Activated naive CD8-positive, alpha-beta T cell treated with anti-CD3 and anti-CD28 coated beads, Interleukin-2, amount 10 ng/mL, durations not matched to agents 7 days and 5 days (primary cell): ENCODE measurements at places on chromosomes 4 and X. TPM values are rescaled to one million over a fixed set of nuclear protein-coding genes. Genes with fewer than 3 reads are reported as not detected.

The SLC25A53 gene
- 13.9 TPM for total RNA-seq

The PLXNB3 gene
- total RNA-seq = 2.1 TPM

DNA sequence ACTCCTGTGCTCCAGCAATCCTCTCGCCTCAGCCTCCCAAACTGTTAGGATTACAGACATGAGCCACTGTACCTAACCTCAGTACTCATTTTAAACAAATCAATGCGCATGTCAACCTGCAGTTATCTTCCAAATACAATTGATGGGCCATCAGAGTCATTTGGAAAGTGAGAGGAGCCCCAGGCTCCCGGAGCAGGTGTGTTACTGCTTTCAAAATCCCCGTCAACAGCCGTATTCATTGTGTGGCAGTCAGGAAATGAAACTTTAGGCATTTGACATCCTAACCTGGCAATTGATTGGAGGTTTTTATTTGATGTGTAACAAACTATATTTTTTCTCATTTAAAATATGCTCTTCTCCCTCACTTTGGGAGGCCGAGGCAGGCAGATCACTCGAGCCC, 623.6 kb upstream of the TENM3 start:
- no peaks in the 10 kb centered on the region for H3K27me3 ChIP-seq
- no peak overlapping the region for H3K27ac ChIP-seq
- no peak for DNase-seq
- H3K4me1 ChIP-seq = no peaks in the 10 kb centered on the region
- H3K4me3 ChIP-seq = no peak overlapping the region

DNA sequence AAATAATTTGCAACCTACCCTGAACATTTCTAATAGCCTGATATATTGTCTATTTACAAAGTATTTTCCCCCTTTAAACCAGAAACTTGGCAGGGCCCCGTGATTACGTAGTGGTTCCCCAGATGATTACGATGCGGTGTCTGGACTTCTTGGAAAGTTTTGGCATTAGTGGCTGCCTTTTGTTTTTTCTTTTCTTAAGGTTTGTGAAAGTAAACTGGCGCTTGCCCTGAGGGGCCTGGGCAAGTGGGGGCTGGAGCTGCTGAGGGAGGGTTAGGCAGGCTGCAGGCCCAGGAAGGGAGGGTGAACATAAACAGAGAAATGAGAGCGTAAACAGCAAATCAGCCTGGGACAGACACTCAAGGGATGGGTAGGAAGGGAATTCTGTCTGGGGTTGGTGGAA, 123.6 kb upstream of the MSX1 start:
- no peaks in the 10 kb centered on the region for H3K4me1 ChIP-seq
- no peaks in the 10 kb centered on the region for H3K36me3 ChIP-seq
- DNase-seq = no peak
- no peaks in the 10 kb centered on the region for H3K27me3 ChIP-seq
- H3K27ac ChIP-seq = no peak overlapping the region
- no peak overlapping the region for H3K4me3 ChIP-seq

DNA sequence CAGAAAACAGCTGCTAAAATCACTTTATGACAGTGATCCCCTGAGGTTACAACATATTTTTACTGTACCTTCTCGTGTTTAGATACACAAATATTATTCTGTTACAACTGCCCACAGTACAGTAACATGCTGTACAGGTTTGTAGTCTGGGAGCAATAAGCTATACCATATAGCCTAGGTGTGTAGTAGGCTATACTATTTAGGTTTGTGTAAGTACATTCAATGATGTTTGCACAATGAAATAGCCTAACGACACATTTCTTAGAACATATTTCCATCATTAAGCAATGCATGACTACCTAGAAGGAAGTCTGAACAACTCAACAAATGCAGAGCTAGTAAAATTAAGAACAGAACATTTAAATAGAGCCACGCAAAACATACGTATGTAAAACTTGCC, 112.7 kb downstream of the ZAR1 start:
- H3K27me3 ChIP-seq = no peaks in the 10 kb centered on the region
- H3K36me3 ChIP-seq = peaks cover 18% of the 10 kb centered on the region
- H3K27ac ChIP-seq = no peak overlapping the region
- no peak for DNase-seq
- no peak overlapping the region for H3K4me3 ChIP-seq

DNA sequence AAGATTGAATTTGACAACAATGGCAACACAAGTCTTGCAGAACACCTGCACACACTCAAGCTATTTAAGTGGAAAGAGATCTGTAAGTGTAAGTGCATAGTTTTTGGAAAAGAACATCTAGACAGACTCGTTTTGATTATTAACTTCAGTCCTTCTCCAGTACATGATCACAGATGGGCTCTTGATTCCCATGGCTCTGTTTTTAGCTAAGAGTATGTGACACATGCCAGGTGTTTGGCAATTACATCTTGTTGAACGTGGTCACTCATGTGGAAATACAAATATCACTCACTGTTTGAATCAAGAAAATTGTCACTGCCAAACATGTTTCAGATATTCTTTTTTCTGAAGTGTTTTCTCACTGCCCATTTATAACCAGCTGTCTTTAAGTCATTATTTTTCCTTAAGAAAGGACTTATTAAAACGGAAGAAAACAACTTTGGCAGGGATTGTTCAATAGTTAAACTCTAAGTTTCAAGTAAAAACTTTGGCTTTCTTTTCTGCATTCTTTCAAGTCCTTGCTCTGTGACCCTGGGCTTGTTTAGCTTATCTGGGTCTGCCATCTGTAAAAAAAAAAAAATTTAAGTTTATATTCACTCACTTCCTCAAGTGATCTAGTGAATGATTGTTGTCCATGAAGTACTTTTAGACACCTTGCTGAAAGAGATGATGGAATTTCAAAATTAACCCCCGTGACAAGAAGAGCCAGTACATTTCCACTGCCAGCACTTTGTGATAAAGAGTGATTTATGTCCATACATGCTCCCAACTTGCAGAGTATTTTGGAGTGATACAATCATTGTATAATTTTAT, 125.4 kb downstream of the ATXN3L start:
- no peak overlapping the region for H3K27ac ChIP-seq
- H3K36me3 ChIP-seq = no peaks in the 10 kb centered on the region
- H3K4me3 ChIP-seq = no peak overlapping the region
- H3K27me3 ChIP-seq = no peaks in the 10 kb centered on the region
- DNase-seq = no peak

DNA sequence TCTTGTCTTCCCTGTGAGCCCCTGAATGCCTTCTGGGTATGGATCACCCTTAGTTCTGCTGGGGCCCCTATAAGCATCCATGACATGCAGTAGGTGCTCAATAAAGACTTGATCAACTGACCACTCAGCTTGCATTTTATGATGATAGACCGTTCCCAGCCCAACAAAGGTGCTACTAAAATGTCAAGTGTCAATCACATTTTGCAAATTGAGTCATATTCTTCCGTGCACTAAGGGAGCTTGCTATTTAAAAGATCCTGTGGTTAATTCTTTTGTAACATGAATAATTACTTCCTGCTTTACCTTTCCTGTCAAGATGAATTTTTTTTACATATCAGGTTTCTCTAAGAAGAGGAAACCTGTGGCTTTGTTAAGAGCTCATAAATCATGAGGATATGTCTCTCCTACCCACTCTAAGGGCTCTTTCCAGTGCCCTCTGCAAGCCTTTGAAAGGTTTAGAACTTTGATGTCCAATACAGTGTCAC, 47.6 kb downstream of the SH3KBP1 start:
- peaks cover 15% of the 10 kb centered on the region for H3K36me3 ChIP-seq
- DNase-seq = no peak
- H3K4me3 ChIP-seq = peak overlapping the region; percentile 79
- H3K27me3 ChIP-seq = no peaks in the 10 kb centered on the region
- peak overlapping the region; percentile 97 for H3K27ac ChIP-seq
- H3K4me1 ChIP-seq = peaks cover 42% of the 10 kb centered on the region

- peaks cover 4% of the 10 kb centered on the region for H3K4me1 ChIP-seq
- no peak for DNase-seq
- no peak overlapping the region for H3K27ac ChIP-seq
- H3K36me3 ChIP-seq = no peaks in the 10 kb centered on the region
- H3K4me3 ChIP-seq = no peak overlapping the region
These were observed 13.9 kb downstream of the NIPAL1 start for GRCh38 chr4:48030470-48030869.
